Aorta (tissue), 5 donors: ENCODE measurements at places on chromosomes 5 and 9.

GRCh38 chr9:119677811-119678505 lies 308.7 kb upstream of the BRINP1 start:
- no peak for DNase-seq

GRCh38 chr5:150781706-150782614 lies 3.4 kb downstream of the SMIM3 start:
- peak; percentile 90 for DNase-seq

GRCh38 chr5:154302161-154302560 lies 111.6 kb downstream of the GALNT10 start:
- peak; percentile 81 for DNase-seq

DNA sequence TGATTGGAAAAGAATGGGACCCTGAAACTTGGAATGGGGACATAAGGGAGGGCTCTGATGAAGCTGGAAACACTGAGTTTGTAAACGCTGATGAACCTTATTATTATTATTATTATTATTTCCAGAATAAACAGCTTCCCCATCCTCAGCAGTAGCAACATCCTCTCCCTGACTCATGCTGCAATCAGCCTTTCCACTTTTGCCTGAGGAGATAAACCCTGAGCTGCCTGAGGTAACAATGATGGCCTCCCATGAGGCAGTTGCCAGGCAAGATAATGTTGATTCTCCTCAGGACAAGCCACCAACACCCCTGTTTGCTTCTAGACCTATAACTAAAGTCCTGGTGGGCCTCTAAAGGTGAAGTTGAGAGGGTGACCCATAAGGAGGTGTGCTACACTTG lies 139.2 kb upstream of the ATP10B start:
- no peak for DNase-seq

- no peak for DNase-seq
Observed at GRCh38 chr5:56620903-56621677, 194.3 kb upstream of the MAP3K1 start.

- peak; percentile 85 for DNase-seq
Observed at GRCh38 chr9:121201045-121201737, 478 bp downstream of the RAB14 start.

DNA sequence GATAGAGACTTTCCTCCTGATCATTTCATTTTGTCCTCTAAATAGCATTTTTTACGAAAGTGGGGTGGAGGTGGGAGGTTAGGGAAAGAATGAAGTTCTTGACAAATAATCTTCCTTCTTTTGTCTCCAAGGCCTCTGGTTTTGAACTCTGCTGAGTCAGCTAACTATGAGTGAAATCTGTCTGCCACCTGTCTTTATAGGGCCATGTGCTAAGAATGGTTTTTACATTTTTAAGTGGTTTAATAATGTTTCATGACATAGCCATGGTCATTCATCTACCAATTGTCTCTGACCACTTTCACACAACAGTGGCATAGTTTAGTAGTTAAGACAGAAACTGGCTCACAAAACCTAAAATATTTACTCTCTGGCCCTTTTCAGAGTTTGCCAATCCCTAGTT lies 7.6 kb downstream of the MAN2A1 start:
- DNase-seq, result no peak

GRCh38 chr5:171688696-171689495 lies 96.7 kb upstream of the SMIM23 start:
- DNase-seq, result no peak

GRCh38 chr5:140145256-140145655 lies 19.5 kb downstream of the IGIP start:
- DNase-seq, result no peak

- DNase-seq, result no peak
Observed at GRCh38 chr5:54517174-54517511, 416 bp upstream of the SNX18 start.

DNA sequence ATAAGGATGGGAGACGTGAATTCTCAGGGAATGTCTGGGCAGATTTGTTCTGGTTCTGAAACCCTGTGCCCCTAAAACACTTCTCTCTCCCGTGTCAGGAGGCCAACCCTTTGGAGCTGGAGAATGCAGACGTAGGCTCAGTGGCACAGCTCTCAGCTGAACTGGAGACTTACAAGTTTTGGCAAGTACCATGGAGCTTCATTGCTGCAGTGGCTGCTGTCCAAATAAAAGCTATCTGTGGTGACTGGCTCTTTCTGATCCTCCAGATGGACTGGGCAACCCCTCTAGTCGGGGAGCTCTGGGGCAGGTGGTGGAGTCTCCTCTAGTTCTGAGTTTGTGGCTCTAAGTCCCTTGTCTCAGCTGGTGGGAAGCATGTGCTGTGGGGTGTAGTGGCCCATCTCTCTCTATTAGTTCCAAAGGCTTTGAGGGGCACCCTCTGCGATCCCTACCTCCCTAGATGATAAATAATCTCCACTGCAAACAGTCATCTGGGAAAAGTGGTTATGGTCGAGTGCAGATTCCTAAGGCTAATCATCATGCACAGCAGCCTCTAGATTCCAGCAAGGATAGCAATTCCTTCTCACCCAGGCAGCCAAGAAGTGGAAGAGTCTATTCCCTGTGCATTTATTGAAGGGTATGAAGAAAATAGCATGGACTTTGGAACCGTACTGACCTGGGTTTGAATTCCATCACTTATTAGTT lies 204.2 kb upstream of the KLF4 start:
- no peak for DNase-seq

- no peak for DNase-seq
Observed at GRCh38 chr9:119278171-119278570, 91.1 kb downstream of the BRINP1 start.

- DNase-seq, result no peak
Observed at GRCh38 chr5:15618938-15619337, 119.0 kb downstream of the FBXL7 start.

DNA sequence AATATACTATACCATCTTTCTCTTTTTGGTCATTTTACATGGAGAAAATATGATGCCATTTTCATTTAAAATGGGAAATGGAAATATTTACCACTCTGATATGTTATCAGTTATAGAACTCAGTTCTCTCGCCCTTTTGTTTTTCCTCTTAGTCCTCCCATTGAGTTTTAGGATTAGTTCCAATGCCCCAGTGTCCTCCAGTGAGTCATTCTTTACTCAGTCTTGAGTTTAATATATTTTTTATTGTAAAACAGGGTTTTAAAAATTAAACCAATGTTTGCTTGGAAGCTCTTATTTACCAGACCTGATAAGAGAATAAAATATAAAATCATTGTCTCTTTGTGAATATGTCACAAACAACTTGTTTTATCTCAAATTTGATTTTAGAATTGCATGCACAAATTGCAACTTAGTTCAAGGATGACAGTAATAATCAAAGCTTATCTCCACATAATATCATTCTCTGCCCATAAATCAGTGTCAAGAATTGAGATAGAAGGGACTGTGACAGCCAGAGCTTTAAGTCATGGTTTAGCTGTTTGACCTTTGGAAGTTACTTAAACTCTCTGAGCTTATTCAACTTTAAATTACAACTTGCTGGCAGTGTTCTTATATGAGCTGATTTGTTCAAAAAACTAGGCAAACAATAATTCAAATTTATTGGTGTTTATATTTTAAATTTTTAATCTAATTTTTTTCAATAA lies 166.4 kb downstream of the PAM start:
- DNase-seq, result no peak
